ENCODE measurements at places on chromosomes 13 and 19. TPM values are rescaled to one million over a fixed set of nuclear protein-coding genes. Genes with fewer than 3 reads are reported as not detected.

GRCh38 chr19:3977242-3978143 lies 6.6 kb upstream of the DAPK3 start:
- no peak overlapping the region for H3K4me3 ChIP-seq
- DNase-seq, result no peak
- H3K36me3 ChIP-seq, result peaks cover 19% of the 10 kb centered on the region

DNA sequence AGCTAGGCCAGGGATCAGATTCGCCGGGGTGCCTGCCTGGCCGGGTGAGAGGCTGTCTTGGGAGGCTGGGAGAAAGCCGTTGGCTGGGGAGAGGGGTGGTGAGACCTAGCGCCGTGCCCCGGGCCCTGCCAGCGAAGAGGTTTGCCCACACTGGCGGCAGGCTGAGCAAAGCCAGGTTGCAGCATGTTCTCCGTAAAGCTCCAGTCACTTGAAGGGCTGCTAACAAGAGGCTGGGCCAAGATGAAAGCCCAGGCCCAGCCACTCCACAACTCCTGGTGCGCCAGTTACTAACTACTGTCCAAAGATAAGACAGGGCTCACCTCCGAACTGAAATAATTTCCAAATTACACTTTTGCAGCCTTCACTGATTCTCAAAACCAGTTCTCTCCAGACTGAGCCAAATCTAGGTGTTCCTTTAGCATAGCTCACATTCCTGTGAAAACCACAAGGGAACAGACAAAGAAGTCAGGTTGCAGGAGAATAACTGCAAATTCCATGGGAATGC lies 16.3 kb downstream of the ELAVL1 start:
- H3K27ac ChIP-seq, result no peak overlapping the region
- peaks cover 50% of the 10 kb centered on the region for H3K36me3 ChIP-seq
- H3K4me3 ChIP-seq, result no peak overlapping the region

GRCh38 chr13:59951011-59951410 lies 212.7 kb downstream of the DIAPH3 start:
- H3K36me3 ChIP-seq, result no peaks in the 10 kb centered on the region
- no peaks in the 10 kb centered on the region for H3K4me1 ChIP-seq
- DNase-seq, result no peak

GRCh38 chr13:89541091-89542030 lies 1806.1 kb upstream of the MIR17HG start:
- no peaks in the 10 kb centered on the region for H3K36me3 ChIP-seq
- no peaks in the 10 kb centered on the region for H3K4me1 ChIP-seq
- no peak for DNase-seq
- H3K4me3 ChIP-seq, result no peak overlapping the region
- no peak overlapping the region for H3K27ac ChIP-seq

- no peak overlapping the region for H3K27ac ChIP-seq
- H3K27me3 ChIP-seq, result no peaks in the 10 kb centered on the region
- DNase-seq, result no peak
- H3K36me3 ChIP-seq, result no peaks in the 10 kb centered on the region
- H3K4me1 ChIP-seq, result no peaks in the 10 kb centered on the region
Measured at GRCh38 chr19:51224163-51224641, 678 bp upstream of the CD33 start.

- H3K27me3 ChIP-seq, result no peaks in the 10 kb centered on the region
- peaks cover 4% of the 10 kb centered on the region for H3K36me3 ChIP-seq
- H3K4me3 ChIP-seq, result no peak overlapping the region
- H3K4me1 ChIP-seq, result no peaks in the 10 kb centered on the region
Measured at GRCh38 chr13:98896868-98897144, 81.1 kb downstream of the DOCK9 start.

GRCh38 chr13:73767747-73768315 lies 366.4 kb downstream of the KLF12 start:
- no peak overlapping the region for H3K4me3 ChIP-seq
- peaks cover 44% of the 10 kb centered on the region for H3K4me1 ChIP-seq
- H3K27ac ChIP-seq, result peak overlapping the region; percentile 79
- H3K36me3 ChIP-seq, result no peaks in the 10 kb centered on the region
- no peak for DNase-seq
- no peaks in the 10 kb centered on the region for H3K27me3 ChIP-seq

GRCh38 chr13:25901460-25902376 lies 150.1 kb downstream of the SHISA2 start:
- H3K4me1 ChIP-seq, result peaks cover 33% of the 10 kb centered on the region
- no peak overlapping the region for H3K4me3 ChIP-seq
- no peak overlapping the region for H3K27ac ChIP-seq
- DNase-seq, result no peak
- H3K27me3 ChIP-seq, result peaks cover 3% of the 10 kb centered on the region

DNA sequence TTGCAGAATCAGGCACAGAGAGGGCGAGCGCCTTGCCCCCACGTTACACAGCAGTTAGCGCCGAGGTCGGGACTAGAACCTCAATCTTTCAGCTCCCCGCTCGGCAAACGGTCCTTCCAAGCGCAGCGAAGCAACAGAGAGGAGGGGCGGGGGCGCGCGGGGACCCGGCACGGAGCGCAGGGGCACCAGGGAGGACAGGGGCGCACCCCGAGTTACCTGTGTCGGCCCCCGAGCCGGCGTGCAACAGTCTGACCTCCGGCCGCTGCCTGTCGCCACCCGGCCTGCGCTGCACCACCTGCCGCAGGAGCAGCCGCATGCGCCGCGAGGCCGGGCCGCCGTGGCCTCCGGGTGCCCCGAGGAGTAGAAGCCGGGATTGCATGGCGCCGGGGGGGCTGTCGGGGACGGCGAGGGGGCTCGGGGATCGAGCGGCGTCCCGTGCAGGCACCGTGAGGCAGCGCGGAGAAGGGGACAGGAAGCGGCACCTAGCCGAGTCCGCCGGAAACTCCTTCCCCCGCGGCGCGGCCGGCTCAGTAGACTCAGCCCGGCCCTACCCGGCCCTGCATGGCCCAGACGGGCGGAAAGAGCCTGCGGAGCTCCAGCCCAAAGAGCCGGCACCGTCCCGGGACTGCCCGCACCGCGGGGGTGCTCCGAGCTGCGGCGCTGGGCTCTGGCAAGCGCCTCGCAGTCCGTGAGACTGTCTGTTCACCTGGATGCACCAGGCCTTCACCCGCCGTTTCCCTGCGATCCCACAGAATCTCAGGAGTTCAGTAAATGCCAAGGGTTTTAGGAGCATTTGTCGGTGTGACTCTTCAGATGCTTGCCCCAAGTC lies at the start of gene VWA8:
Gene VWA8, minus strand, starts transcription at position 473 of the 829 bp plus-strand sequence. Its CDS starts 94 bp downstream, at position 379.
- H3K27ac ChIP-seq, result peak within 1 kb of the TSS; percentile 81
- no peaks in the 10 kb centered on the region for H3K27me3 ChIP-seq
- H3K4me3 ChIP-seq, result peak within 1 kb of the TSS; percentile 95
- H3K4me1 ChIP-seq, result peaks cover 36% of the 10 kb centered on the region
- H3K36me3 ChIP-seq, result no peaks in the 10 kb centered on the region
- peak; percentile 96 for DNase-seq

DNA sequence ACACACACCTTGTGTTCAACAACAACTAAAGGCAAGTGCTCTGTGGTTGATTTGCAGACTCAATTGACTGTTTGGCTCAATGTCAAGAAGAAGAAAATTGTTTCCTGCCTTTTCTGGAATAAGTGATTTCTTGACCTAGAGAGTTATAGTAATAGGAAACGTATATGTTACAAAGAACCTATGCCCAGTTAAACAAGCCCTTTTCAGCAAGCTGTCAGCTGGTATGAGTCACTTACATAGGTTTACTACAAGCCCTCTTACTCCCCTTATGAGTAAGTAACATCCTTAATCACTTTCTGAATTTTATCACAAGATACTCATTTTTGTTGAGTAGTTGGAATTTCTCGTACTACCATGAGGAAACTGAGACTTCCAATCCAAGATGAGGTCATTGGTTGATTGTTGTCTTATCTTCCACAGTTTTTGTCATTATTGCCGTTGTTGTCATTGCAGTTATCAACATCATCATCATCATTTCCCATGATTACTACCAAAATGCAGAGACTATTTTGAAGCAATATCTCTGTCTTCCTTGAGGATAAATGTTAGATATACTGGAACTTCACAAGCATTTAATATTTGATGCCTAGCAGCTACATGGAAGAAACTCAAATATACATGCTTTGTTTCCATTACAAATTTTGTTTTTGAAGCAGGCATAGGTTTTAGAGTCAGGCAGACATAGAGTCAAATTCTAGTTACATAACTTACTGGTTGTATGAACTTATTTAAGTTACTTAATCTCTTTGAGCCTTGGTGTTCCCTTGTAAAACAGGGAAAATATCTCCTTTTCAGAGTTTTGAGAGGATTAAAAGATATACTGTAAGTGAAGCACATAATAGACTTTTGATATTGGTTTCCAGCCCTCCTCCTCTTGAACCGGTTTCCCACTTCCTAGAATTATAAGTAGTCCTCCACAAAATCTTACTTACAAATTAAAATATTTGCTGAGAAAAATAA lies 106.0 kb downstream of the RAP2A start:
- no peak overlapping the region for H3K27ac ChIP-seq
- no peaks in the 10 kb centered on the region for H3K36me3 ChIP-seq
- DNase-seq, result no peak
- no peaks in the 10 kb centered on the region for H3K27me3 ChIP-seq

DNA sequence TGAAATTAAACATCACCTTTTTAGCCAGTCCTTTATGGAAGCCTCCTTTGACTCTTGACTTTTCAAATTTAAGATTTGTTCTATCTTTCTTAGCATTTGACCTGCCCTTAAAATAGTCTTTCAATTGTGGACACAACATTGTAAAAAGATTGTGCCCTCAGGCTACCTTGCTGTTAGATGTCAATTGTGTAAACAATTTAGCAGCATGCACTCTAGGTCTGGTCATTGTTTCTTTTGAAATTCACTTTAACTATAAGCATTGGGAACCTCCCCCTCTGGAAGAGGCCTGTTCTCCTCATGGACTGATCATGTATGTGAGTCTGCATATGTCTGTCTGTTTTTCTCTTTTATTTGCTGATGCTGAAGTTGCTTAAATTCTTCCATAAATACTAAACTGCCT lies 31.5 kb upstream of the PABPC3 start:
- H3K4me1 ChIP-seq, result no peaks in the 10 kb centered on the region
- no peak for DNase-seq
- H3K27ac ChIP-seq, result no peak overlapping the region
- peaks cover 33% of the 10 kb centered on the region for H3K27me3 ChIP-seq
- H3K36me3 ChIP-seq, result no peaks in the 10 kb centered on the region

POSTN gene
- total RNA-seq, result 0.25 TPM

SIGLEC5 gene
- 5.9 TPM for total RNA-seq

DNA sequence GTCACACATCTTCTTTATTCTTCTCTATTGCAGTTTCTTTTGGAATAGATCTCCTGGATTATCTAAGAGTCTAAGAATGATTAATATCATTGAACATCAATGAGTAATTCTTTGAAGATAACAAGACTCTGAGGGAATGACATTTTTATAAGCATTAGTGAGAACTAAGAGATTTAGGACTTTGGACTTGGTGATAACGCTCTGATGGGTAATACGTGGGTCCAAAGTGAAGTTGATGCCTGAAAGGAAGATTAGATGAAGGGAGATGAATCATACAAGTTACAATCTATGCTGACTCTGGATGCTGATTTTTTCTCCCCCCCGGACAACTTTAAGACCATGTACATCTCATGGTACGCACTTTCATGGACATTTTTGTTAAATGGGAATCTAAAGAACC lies 364.5 kb downstream of the GPC5 start:
- no peaks in the 10 kb centered on the region for H3K27me3 ChIP-seq
- no peak overlapping the region for H3K4me3 ChIP-seq
- no peaks in the 10 kb centered on the region for H3K36me3 ChIP-seq
- no peak for DNase-seq

DNA sequence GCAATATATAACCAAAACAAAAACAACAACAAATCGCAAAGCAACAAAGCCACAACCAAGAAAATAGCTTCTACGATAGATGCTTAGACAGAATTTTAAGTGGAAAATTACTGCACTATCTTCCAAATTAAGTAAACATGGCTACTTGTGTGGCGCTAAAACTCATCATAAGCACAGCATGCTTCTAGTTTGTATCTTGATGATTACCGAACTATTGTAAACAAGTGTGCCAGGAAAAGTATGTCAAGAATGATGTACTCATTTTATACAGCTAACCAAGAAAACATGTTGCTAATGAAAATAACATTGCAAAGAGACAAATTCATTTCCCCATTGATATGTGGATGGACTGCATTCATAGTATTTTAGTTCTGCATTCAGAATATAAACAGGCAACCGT lies 271.9 kb upstream of the GPC6 start:
- no peaks in the 10 kb centered on the region for H3K36me3 ChIP-seq
- no peak overlapping the region for H3K27ac ChIP-seq
- no peaks in the 10 kb centered on the region for H3K4me1 ChIP-seq
- no peak for DNase-seq

DNA sequence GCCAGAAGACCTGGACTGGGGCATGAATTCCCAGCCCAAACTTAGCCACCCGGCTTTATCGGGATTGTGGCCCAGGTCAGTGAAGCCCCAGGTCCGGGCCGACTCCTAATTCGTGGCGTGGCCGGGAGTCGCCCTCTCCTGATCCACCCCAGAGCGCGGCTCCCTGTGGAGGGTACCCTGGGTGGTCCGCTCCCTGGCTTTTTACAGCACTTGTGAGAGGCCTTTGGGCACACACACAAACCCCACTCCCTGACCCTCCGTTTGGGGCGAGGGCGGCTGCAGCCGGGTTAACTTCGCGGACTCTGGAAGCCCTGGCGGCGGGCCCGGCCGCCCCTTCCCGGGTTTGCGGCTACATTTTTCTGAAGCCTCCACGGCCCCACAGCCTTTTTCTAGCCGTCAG lies 56.4 kb downstream of the ZNF568 start:
- H3K4me3 ChIP-seq, result peak overlapping the region; percentile 77
- H3K27me3 ChIP-seq, result no peaks in the 10 kb centered on the region
- DNase-seq, result peak; percentile 76
- H3K36me3 ChIP-seq, result no peaks in the 10 kb centered on the region

GRCh38 chr19:45079063-45079910 lies at the start of gene GEMIN7:
GEMIN7 (plus strand) TSS chr19:45079260; CDS start chr19:45090115, 10,855 bp downstream.
- peak within 1 kb of the TSS; percentile 74 for H3K27ac ChIP-seq
- H3K36me3 ChIP-seq, result peaks cover 10% of the 10 kb centered on the region
- no peaks in the 10 kb centered on the region for H3K27me3 ChIP-seq
- peak; percentile 94 for DNase-seq
- peak within 1 kb of the TSS; percentile 85 for H3K4me3 ChIP-seq

DNA sequence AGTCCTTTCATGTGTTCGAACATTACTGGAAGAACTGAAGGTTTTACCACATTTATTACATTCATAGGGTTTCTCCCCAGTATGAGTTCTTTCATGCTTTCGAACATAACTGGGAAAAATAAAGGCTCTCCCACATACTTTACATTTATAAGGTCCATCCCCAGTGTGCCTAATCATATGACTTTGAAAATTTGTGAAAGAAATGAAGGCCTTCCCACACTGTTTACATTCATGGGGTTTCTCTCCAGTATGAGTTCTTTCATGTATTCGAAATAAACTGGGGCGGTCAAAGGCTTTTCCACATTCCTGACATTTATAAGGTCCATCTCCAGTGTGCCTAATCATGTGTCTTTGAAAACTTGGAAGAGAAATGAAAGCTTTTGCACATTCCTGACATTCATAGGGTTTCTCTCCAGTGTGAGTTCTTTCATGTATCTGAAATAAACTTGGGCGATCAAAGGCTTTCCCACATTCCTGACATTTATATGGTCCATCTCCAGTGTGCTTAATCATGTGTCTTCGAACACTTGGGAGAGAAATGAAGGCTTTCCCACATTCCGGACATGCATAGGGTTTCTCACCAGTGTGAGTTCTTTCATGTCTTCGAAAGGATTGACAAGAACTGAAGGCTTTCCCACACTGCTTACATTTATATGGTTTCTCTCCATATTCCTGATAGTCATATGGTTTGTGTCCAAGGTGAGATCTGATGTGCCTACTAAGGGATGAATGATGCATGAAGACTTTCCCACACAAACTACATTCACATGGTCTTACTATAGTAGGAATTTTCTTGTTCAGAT lies 24.0 kb downstream of the ZNF564 start:
- H3K4me1 ChIP-seq, result no peaks in the 10 kb centered on the region
- no peak overlapping the region for H3K27ac ChIP-seq
- H3K36me3 ChIP-seq, result peaks cover 92% of the 10 kb centered on the region
- DNase-seq, result no peak

- no peaks in the 10 kb centered on the region for H3K36me3 ChIP-seq
- no peaks in the 10 kb centered on the region for H3K27me3 ChIP-seq
- no peak for DNase-seq
Measured at GRCh38 chr13:47858042-47859025, 142.7 kb downstream of the SUCLA2 start.

GRIN3B gene
- total RNA-seq, result 0.11 TPM
